ENCODE measurements at places on chromosomes 1 and 21.

DNA sequence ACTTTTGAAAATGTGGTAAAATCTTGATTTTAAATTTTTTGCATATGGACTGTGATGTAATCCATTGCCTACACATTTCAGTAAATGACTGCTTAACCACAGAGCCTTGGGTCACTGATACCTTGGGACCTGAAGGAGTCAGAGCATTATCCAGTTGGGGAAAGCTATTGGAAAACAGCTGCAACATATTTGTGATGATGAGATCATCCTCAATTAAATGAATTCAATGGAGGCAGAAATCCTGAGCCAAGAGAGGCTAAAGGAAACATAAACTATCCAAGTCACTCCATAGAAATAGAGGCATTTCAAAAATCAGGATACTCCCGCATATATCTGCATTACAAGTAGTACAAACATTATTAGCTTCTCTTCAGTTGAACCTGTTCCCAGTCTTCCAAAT is 99.8 kb upstream of the PRMT6 start:
- DNase-seq, result no peak

GRCh38 chr1:232059726-232060374 is 433.3 kb downstream of the DISC1 start:
- DNase-seq, result no peak

DNA sequence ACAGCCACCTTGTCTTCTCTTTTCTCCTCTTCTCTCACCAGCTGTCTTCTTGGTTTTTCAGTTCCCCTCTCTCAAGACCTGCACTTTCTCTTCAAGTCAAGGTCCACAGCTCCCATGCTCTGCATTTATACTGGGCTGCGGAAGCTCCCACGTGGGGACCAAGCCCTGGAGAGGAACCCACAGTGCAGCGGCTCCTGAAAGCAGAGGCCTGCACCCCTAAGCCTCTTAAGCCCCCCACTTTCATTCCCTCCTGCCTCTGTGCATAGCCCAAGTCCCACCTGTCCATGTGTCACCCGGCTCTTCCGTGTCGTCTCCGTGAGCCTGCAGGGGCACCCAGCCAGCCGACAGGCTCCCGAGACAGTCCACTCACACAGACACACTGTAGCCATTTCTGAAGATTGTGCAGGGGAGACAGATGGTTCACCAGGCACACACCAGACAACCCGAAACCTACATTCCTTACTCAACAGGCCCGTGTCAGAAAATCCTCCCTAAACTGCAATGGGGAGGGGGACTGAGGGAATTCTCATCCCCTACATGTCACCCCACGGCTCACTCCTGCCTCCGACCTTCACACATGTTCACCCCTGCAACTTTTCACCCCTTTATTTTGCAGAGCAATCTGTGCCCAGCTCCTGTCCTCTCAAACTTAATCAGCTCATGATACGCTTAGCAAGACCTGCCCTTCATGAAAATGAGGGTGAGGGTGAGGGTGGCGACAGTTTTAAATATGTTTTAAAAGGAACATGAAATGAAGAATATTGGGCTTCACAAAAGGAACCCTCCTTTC is 6.3 kb downstream of the MX2 start:
- DNase-seq, result no peak

DNA sequence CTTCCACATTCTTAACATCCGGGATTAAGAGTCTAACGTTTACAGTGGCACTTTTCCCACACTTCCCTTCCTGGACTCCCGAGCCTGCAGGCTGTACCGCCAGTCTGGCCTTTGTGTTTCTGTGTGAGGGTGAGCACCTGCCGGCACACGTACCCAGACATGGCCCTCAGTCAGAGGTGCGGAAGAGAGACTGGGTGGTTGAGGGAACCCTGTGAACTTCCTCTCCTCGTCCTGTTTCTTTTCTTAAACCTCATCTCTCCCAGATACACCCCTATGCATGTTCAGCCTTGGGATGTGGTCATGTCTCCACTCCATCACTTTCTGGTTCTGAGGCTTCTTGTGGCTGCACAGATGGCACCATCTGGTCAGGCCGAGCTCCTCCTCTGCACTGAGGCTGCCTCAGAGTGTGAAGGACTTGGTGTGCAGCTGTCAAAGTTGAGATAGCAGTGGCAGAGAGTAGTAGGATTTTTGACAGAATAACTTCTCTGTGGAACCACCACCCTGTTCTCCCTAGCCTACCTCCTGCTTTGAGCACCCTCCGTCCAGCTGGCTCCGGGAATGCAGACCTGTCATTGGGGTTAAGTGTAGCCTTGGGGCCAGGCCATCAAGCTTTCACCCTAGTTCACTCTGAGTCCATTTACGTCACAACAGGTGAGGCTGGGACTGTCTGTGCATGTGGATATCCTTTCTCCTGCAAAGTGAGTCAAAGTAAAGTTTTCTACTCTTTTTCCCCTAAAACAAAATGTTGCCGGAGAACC is 31.4 kb downstream of the VASH2 start:
- no peak for DNase-seq

Measured in WTC11 (cell line).